ENCODE measurements at places on chromosomes 13 and 19.

- DNase-seq: no peak
Measured at GRCh38 chr13:73722120-73722519, 412.1 kb downstream of the KLF12 start.

- no peak for DNase-seq
Measured at GRCh38 chr19:1290196-1290702, 4.6 kb downstream of the EFNA2 start.

- no peak for DNase-seq
Measured at GRCh38 chr13:75405976-75406703, 75.8 kb downstream of the TBC1D4 start.

DNA sequence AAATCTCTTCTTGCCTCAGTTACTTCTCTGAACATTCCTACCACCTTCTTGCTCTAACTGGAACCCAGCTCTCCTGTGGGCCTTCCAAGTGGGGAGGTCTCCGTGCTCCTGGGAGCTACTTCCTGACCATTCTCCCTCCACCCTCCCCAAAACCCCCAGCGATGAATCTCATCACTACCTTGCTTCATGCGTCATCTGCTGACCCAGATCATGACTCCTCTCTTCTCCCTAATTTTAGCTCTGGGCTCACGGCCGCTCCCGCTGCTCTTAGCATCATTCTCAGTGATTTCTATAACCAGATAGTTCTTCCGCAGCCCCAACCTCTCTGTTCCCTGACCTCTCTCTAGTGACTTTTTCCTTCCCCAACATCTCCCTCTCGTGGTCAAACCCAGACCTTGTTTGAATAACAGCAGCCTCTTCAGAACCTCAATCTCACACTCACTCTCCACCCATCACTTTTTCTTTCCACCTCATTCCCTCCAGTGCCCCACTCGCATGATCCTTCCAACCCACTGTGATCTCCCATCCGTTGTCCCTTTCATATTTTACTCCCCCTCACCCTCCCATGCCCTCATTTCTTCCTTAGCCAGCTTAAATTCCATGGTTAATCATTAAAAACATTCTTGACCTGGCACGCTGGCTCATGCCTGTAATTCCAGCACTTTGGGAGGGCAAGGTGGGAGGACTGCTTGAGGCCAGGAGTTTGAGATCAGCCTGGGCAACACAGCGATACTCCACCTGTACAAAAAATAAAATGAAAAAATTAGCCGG lies 21.8 kb downstream of the MRPS12 start:
- DNase-seq: no peak

- no peak for DNase-seq
Measured at GRCh38 chr13:98938801-98939200, 39.1 kb downstream of the DOCK9 start.

GRCh38 chr19:10555610-10555973 lies 10.2 kb downstream of the KRI1 start:
- DNase-seq: no peak

- DNase-seq: no peak
Measured at GRCh38 chr19:8986296-8986695, 23.9 kb downstream of the MUC16 start.

- no peak for DNase-seq
Measured at GRCh38 chr19:1309977-1310852, 24.5 kb downstream of the EFNA2 start.

GRCh38 chr19:56193981-56194640 lies 3.5 kb downstream of the ZSCAN5B start:
- DNase-seq: no peak

DNA sequence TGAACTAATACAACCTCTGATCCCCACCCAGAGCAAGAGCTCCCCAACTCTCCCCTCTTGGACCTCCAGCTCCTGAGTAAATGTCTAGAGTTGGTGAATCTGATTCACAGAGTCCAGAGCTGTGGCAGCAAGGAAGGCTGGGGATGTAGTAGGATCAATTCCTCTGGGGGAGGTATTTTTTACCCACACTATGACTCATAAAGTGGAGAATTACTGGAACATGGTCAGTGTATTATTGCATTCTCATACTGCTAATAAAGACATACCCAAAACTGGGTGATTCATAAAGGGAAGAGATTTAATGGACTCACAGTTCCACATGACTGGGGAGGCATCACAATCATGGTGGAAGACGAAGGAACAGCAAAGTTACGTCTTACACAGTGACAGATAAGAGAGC lies 496.7 kb downstream of the EFNB2 start:
- DNase-seq: no peak

DNA sequence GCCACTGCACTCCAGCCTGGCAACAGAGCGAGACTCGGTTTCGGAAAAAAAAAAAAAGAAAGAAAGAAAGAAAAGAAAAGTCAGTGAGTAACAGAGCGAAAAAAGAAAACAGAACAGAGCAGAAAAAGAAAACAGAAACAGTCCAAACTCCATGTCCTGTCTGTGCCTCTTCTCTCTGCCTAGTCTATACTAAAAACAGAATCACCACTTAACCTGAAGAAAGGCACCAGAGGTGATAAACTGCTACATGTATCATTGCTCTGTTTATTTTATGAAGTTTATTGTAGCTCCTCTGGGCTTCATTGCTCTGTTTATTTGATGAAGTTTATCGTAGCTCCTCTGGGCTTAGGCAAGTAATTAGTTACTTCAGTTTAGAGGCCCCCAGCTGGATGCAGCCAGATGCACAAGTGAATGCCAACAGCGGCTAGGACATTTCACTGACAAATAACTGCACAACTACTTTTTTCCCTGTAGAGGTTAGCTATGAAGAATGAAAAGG lies 39.2 kb downstream of the TBC1D4 start:
- no peak for DNase-seq

GRCh38 chr13:111844222-111844671 lies 222.7 kb upstream of the SOX1 start:
- DNase-seq: no peak

DNA sequence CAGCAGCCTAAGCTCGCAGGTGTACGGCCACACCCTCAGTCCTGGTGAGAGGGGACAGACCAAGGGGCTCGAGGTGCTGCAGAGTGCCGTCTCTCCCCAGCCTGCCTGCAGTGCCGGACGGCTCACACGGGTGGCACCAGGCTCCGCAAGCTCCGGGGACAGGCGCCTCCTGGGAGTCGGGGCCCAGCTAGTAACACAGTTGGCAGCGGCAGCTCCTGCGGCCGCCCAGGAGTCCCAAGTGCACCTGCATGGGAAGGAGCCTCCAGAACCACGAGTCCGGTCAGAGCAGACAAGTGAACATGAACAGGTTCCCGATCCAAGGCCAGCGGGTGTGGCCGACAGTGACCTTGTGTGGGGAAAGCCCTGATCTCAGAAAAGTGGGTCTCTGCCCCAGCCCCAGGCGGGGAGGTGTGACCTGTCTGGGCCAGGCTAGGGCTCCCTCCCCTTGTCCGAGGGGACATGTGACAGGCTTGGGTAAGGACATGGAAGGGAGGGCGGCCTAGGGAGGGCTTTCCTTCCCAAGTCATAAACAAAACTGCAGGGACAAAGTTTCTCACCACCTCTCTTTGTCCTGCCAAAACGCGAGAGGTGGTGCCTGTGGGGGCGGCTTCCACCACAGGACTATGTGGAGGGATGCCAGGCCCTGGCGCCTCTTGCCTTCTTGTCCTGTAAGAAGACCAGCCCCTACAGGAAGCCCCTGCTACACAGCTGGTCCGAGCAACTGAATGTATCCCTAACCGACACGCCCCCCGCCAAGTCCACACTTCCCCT lies 46.5 kb downstream of the MLLT1 start:
- DNase-seq: no peak

- DNase-seq: no peak
Measured at GRCh38 chr19:38867171-38867780, 10.8 kb downstream of the RINL start.

DNA sequence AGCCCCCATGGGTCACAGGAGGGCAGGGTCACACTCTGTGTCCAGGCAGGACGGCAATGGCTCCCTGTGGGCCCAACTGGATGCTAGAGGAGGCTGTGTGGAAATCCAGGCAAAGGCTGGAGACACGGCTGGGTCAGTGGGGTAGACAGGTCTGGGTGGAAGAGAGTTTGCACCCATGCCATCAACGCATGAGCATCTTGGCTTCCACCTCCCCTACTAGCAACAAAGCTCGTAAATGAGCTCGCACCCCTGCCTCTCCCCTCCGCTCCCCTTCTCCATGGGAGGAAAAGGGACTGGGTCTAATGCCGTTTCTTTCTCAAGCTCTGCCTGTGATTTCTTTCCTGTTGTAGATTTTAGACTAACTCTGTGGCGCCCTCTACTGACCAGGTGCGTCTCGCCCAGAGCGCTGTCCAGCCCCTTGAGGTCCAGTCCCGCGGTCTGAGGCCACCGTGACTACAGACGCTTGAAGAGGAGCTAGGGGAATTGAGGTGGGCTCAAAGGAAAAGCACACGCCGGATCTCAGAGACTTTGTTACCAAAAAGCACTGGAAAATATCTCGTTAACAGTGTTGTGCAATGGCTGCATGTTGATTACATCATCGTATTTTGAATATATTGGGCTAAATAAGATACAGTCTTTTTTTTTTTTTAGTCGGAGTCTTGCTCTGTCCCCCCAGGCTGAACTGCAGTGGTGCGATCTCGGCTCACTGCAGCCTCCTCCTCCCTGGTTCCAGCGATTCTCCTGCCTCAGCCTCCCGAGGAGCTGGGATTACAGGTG lies 50.7 kb upstream of the USP29 start:
- no peak for DNase-seq

DNA sequence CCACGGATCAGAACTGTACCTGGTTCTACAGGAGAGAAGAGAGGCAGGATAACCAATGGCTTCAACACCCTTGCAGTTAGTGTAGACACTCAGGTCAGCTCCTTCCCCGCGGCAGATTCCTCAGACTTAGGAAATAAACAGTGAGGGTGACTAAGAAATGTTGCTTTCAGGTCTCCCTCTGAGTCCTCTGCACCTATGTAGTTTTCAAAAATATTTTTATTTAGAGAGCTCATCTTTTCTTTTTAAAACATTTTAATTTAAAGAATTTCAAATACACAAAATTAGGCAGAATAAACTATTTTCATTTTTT lies 195.2 kb downstream of the KLF12 start:
- DNase-seq: no peak

DNA sequence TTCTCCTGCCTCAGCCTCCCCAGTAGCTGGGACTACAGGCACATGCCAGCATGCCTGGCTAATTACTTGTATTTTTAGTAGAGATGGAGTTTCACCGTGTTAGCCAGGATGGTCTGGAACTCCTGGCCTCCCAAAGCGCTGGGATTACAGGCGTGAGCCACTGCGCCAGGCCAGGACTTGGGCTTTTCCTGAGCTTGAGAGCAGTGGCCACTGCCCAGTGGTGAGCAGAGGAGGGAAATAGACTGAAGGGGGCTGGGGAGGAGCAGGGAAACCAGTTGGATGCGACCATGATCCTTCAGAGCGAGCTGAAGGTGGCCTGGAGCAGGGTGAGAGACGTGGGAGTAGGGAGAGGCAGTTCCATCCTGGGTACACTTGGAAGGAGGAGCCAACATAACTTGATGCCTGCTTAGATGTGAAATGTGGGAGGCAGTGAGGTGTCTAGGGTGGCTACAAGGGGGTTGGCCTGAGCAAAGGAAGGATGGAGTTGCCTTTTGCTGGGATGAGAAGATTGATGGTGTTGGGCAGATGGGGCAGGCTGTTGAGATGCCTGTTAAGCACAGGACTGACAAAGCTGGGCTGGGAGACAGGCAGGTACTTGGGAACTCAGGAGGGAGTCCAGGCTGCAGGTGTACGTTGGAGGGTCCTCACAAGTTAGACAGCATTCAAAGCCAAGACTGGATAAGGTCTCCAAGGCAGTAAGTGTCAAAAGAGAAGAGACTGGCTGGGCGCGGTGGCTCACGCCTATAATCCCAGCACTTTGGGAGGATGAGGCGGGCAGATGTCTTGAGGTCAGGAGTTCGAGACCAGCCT lies 31.8 kb downstream of the KCTD15 start:
- DNase-seq: no peak

GRCh38 chr13:68293631-68294030 lies 1063.5 kb upstream of the PCDH9 start:
- no peak for DNase-seq

GRCh38 chr19:35168196-35168595 lies 13.7 kb downstream of the FXYD5 start:
- no peak for DNase-seq

DNA sequence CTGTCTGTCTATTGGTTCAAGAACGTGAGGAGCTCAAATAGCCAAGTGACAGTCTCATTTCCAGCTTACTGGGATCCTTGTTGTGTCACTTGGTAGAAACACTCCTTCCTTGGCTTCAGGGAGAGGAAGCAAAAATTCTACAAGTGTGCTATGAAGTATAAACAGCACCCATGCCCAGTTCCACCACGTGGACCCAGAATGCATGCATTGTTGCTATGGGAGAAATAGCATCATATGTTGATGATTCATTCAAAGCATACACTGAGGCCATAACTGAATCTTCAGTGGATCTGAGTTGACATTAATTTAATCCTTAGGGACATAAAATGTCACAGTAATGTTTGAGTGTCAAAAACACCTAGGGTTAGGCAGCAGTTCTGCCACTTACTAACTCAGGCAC lies 199.0 kb upstream of the RXFP2 start:
- no peak for DNase-seq

GRCh38 chr13:25659091-25659795 lies 287.5 kb downstream of the ATP8A2 start:
- no peak for DNase-seq

DNA sequence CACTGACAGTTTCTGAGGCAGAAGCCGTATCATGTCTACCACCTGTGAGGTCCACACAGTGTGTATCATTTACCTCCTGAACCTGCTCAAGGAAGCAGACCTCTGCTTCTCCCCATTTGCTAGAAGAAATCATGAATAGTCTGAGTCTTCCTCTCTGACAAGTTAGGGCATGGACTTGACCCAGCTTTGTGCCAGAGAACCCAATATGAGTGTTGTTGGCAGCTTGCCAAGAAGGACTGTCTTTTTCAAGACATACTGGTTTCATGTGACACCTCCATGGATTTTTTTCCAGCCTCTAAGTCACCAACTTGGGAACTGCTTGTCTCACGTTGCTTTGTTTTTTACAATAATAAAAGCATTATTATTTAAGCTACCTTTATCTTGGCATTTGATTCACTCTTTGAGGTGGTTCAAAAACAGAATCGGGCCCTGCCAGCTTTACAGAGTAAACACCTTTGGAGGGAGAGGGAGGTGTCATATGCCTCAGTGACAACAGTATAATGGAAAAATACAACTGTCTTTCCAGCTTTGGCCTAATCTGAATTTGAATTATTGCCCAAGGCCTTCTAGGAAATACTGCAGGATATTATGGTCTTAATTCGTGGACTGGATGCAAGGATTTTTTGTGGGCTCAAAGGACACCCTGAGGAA lies 9.6 kb downstream of the ZNF211 start:
- no peak for DNase-seq

DNA sequence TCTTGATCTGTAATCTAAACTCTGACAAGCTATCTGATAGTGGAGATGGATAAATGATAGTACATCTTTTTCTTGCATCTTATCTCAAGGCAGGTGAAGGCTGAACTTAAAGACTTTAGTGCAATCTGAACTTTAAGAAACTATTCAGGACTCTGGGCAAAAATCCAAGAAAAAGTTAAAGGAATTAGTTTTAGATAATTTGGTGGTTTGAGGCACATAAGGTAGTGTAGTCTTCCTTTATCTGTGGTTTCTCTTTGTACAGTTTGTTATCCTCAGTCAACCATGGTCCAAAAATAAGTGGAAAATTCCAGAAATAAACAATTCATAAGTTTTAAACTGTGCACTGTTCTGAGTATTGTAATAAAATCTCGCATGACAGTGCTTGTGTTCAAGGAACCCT lies 172.9 kb downstream of the UGGT2 start:
- no peak for DNase-seq
